ENCODE measurements at places on chromosomes 7 and 10.

- no peak for DNase-seq
These were observed 671.9 kb upstream of the GALNT17 start for GRCh38 chr7:70460071-70460470.

DNA sequence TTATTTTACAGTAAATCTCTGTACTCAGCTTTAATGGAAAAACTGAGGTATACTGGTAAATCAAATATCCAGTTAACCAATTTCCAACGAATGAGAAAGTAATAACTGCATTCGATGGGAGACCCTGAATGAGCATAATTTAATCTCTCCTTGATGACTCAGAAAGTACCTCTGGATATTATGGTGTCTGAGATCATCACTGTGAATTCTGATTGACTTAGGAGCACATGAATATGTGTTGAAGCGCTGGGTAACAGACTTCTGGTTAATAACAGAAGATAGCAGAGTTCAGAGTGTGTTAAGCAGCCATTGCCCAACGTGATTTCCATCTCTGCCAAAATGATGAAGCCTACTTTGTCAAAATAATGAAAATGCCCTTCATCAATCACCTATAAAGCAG is 116.6 kb downstream of the NRP1 start:
- DNase-seq = no peak

DNA sequence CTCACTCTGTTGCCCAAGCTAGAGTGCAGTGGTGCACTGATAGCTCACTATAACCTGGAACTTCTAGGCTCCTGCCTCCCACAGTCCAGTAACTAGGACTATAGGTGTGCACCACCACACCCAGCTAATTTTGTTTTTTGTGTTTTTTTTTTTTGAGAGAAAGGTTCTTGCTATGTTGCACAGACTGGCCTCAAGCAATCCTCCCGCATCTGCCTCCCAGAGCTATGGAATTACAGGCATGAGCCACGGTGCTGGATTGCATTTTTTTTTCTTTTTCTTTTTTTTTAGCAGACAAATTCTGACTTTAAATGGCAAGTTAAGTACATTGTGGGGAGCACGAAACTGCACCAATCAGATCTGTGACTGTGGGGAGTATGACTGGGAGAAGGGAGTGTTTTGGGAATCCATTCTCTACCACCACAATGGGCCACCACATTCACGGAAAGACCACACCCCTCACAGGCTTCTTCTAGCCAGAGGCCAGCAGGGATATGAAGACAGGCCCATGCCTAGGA is 58.1 kb upstream of the MSMB start:
- no peak for DNase-seq

DNA sequence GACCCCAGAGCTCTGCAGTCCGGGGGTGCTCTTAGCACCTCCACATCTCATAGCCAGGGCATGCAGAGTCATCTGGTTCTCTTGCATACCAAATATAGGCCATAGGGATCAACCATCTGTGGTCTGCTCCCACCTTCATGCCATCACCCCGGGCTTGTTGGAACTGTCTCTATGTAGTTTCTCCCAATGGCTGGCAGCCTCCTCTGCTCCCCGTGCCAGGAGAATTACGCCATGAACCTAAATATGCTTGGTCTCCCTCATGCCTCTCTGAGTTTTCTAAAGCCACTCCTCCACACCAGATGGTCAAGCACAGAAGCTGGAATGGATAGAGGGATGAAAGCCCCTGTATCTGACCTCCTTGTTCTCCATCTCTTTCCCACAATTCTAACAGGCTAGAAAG is 302.6 kb upstream of the MYO3A start:
- no peak for DNase-seq

DNA sequence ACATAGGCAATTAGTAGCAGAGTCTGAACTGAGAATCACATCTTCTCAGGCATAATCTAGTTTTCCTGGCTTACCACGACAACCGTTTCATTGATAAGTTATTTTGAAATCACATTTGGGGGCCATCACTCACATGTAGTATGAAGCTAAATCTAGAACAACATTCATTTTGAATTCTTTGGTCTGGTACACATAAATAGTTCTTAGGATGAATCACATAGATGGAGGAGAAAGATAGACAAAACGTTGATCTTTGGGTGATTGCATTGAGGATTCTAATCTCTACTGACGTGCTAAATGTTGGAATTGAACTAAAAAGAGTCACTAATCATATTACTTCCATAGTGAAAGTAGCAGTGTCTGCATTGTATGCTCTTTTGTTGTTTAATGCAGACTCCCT is 1022.6 kb downstream of the LRMDA start:
- no peak for DNase-seq

GRCh38 chr7:1998146-1998545 is 234.6 kb downstream of the MAD1L1 start:
- DNase-seq = no peak

DNA sequence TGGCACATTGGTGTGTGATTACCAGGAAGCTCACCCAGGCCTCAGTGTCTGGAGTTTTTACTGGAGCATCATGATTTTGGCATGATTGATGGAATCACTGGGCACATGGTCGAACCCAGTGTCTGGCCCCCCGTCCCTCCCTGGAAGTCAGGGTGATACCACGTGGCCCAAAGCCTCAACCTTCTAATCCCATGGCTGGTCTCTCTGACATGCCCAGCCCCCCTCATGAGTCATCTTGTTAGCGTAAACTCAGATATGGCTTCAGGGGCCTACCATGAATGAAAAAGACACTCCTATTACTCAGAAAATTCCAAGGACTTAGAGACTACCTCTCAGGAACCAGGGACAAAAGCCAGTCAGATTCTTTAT is 109.3 kb downstream of the GRK5 start:
- no peak for DNase-seq

DNA sequence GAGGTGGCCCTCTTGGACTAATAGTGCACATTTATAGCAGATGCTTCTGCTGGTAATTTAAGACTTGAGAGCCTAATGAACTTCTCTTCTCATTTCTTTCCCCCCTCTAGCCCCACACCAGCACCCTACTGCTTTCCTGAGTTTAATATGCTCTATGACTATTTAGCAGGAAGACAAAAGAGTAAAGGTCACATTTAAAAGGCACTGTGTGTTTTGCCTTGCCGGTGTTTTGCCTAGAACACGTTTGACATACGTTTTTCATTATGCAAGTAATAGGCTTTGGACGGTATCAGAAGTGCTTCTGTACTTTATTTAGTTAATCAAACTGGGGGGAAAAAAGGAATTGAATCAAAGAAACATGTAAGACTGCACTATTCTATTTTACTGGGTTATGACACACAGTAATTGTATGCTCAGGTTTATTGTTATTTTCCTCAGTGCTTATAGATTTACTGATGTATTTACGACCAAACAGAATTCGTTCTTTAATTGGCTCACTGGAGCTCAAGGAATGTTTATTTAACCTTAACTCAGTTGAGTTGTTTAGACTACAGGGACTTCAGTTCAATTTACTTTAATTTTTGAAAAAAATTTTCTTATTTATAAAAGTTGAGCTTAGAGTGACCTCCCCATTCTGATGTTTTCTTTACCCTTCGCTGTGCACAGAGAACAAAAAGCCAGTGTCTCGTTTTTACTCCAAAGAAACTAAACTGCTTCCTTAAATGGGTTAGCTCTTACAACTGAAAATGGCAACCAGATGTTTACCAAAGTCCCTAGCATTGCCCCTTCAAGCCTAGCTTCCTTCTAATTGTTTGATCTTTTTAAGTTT is 35.4 kb downstream of the CPED1 start:
- DNase-seq = no peak

All from GM20000 (cell line).